ENCODE measurements at places on chromosomes 6 and 20.

GRCh38 chr20:50758992-50759391 is 27.6 kb downstream of the PARD6B start:
- DNase-seq, result no peak

- DNase-seq, result no peak
Observed at GRCh38 chr6:101178748-101179147, 214.8 kb upstream of the GRIK2 start.

- no peak for DNase-seq
Observed at GRCh38 chr20:60252866-60253265, 294.6 kb downstream of the CDH26 start.

GRCh38 chr6:89494131-89494793 is 61.3 kb downstream of the ANKRD6 start:
- DNase-seq, result no peak

DNA sequence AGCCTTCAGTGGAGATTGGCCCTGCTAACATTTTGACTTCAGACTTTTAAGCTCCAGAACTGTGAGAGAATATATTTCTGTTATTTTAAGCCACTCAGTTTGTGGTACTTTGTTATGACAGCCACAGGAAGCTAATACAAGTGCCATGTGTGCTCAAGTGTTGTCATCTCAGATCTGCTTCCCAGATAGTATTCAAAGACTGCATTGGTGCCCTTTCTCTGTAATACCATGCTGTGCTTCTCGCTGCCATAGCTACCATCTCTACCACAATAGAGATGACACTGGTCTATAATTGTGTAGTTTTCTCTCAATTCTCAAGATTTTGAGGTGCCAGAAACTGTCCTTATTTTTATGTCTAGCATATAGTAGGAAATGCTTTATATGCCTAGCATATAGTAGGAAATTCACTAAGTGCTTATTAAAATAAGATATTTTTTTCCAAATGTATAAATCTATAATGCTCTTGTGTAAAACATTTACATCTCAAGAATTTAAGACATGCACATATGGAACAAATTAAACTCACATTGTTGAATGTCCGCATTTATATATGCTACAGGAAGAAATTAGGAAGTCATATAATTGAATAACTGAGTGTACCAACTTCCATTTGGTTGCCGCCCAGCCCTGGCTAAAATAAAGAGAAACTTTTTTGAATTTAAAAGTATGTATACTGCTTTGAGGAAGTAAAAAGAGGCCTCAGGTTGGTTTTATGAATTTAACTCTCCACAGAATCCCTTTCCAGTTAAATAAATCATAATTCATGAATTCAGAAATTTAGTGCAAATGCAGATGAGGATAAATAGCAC is 77.6 kb downstream of the TPBG start:
- DNase-seq, result no peak

DNA sequence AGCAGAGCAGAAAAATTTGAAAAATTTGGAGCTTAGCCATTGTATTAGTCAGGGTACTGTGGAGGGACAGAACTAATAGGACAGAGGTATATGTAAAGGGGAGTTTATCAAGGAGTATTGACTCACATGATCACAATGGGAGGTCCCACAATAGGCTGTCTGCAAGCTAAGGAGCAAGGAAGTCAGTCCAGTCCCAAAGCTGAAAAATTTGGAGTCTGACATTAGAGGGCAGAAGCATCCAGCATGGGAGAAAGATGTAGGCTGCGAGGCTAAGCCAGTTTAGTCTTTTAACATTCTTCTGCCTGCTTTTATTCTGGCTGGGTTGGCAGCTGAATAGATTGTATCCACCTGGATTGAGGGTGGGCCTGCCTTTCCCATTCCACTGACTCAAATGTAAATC is 82.0 kb downstream of the SMPDL3A start:
- no peak for DNase-seq

DNA sequence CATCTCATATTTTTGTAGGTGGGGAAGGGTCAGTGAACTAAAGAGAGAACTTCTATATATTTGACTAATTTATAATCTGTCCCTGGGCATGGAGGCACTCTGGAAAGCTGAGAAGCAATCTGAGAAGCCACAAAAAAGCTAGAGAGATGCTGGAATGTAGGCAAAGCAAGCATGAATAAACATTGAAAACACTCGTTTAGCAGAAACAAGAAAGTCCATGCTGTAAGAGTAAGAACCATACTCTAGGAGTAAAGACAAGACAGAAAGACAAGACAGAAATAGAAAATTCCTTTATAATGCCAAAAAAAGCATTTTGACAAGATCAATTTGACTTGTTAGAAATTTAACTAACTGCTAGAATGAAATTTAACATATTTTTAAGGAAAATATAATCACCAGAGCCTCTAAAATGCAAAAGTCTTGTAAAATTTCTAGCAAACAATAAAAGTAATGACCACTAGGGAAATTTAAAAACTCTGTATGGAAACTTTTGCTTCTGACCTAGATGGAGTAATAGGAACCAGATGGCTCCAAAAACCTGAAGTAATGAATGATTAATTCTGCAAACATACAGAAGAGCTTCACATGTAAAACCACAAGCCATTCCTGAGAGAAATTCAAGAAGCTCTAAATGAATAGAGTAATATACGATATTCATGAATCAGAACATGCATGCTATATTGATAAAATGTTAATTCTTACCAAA is 625.7 kb upstream of the PTCHD4 start:
- no peak for DNase-seq

- no peak for DNase-seq
Observed at GRCh38 chr6:31467151-31467550, 30.8 kb upstream of the MICB start.

DNA sequence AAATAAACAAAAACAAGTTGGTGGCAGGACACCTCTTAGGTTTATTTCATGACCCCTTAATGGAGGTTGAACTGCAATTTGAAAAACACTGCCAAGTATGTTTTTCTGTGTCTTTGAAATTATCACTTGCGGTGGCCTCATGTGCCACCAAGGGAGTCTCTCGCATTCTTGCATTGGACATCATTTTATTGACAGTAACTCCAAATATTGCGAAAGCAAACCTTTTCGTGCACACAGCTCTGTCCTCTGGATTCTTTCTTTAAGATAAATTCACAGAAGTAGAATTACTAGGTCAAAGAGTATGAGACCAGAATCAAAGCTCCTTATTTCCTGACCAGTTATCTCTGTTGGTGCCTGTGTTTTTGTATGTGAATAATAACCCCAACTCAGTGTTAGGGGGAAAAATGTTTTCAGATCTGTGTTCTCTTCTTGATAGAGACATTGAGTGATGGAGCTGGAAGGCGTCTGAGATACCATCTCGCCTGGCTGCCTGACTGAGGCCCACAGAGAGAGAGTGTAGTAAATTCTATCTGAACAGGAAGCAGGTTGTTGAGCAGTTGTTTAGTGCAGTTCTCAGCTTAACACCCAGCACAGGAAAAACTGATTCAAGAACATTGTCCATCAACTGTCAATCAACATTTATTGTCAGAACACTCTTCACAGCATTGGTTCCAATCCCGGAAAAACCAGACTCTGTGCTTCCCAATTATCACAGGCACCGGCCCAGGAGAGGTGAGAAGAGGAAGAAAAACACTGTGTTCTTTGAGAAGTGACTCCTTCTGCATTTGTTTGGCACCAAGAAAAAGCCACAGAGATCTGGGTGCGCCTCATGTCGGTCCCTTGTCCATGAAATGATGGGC is 2.2 kb upstream of the CCDC167 start:
- DNase-seq, result no peak

- peak; percentile 58 for DNase-seq
Observed at GRCh38 chr6:5302995-5303622, 41.8 kb downstream of the FARS2 start.

DNA sequence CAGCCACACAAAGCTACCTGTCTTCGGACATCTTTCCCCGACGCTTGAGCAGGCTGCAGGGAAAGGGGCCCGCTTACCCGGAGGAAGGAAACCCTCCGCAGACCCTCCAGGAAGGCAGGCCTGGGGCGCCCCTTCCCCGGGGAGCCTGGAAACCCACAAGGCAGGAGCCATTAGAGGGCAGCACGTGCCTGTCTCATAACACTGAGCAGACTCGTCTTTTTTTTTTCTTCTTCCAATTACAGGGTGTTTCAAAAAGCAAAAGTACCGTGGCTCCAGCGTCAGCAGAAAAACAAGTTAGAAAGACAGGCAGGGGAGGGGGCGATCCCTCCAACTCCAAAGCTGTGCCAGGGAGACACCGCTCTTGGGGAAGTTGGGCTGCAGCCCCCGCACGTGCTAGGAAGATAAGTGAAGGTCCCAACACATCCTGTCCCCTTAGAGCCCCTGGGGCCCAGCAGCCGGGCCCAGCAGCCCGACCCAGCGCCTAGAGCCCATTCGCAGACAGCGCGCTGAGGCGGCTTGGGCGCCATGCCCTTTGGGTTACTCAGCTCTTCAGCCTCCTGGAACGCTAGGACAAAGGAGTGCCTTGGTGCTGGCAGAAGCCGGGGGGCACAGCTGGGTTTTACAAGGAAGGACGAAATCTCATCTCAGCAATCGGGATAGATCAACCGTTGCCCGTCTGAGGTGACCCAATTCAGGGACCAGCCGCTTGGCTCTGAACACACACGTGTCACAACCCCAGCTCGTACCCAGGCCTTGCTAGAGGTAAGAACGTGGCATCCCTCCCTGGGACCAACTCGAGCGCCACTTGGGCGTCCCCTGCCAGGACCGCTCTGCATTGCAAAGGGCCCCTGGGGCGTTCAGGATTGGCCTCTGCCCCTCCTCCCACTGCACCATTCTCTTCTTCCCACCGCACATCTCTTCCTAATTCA is 136.3 kb downstream of the LY86 start:
- peak; percentile 60 for DNase-seq

DNA sequence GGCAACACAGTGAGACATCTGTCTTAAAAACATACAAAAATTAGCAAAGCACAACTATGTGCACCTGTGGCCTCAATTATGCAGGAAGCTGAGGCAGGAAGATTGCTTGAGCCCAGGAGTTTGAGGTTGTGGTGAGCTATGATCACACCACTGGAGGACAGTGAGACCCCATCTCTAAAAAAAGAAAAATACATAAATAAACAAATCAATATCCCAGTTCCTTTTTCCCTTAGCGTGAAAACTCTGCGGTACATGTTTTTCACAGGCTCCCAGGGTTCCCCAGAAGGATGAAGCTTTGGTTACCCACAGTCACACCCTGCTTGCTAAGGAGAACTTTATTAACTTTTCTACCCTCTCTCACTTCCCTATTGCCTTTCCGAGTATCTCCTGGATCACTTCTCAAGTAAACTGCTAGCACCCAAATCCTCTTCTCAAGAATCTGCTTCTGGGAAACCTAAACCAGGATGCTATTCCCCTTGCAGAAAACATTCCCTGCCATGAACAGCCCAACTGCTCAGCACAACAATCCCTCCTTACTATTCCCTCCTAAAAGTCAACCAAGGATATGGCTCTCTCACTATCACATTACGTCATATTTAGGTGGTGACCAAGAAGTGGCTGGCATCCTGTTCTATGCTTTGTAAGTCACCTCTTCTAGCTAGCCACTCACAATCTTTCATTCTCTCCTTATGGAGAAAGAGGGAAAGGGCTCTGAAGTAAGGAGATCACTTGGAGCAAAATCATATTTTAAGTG is 122.4 kb downstream of the IPCEF1 start:
- DNase-seq, result no peak

DNA sequence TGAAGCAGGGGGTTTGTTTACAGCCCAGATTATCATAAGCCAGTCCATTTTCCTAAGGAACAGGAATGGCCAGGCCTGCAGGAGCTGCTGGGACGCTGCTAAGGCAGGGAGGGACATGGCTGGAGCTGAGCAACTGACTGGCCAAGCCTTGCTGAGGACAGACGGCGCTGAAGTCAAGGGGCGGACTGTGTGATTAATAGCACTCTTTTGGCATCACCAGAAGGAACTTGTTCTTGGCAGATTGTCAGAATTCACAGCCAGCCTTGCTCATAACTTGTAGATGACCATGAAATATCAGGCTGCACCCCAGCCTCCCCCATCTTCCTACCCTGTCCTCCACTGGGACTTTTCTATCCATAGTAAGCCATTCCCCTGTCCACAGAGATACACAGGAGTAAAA is 218.8 kb upstream of the RNF24 start:
- no peak for DNase-seq

- no peak for DNase-seq
Observed at GRCh38 chr20:56409521-56409920, 2.5 kb upstream of the CASS4 start.

GRCh38 chr20:13638162-13638495 is 603 bp downstream of the TASP1 start:
- peak; percentile 52 for DNase-seq

DNA sequence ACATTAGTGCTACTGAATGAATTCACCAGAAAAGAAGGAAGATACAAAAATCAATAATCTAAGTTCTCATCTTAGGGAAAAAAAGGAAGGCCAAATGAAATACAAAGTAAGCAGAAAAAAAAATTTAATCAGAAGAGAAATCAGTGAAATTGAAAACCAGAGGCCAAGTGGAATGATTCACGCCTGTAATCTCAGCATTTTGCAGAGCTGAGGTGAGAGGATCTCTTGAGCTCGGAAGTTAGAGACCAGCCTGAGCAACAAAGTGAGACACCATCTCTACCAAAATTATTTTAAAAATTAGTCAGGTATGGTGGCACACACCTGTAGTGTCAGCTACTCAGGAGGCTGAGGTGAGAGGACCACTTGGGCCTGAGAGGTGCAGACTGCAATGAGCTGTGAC is 21.2 kb upstream of the ASF1A start:
- no peak for DNase-seq

GRCh38 chr6:56638760-56639159 is 3.9 kb downstream of the DST start:
- DNase-seq, result no peak

- no peak for DNase-seq
Observed at GRCh38 chr6:44054721-44055559, 72.3 kb downstream of the MRPL14 start.

DNA sequence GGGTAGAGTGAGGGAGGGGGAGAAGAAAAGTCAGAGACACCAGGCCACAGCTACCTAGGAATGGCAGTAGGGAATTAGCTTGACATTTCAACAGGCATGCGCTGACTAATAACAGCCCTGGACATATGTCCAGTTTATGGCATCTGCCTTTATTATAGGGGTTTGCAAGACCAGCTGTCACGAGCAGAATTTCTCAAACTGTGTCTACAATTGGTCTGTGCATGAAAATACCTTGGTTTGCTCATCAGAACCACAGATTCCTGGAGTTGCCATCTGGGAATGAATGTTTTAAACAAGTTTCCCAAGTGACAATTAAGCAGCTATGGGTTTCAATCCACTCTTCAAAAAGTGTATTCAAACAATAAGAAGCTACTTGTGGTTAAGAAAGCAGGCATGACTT is 110.3 kb upstream of the ENPP5 start:
- no peak for DNase-seq

GRCh38 chr6:158999154-158999665 is 792 bp downstream of the RSPH3 start:
- DNase-seq, result peak; percentile 54

GRCh38 chr6:136189104-136189503 is 61.0 kb downstream of the MTFR2 start:
- DNase-seq, result no peak

DNA sequence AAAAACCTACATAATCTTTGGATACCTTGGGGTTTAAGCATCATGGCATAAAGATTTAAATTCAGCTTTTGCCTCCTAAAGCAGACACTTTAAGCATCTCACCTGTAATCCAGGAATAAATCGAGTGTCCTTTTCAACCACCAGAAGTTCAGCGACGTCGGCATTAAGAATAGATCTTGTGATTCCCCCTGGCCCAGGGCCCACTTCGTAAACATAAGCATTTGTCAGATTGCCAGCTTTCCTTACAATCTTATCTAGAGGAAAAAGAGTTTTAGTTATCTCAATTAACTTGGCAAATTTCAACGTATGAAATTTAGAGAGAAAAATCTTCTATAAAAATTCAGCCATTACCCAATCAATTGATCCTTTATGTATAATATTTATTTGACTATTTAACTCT is 3.2 kb downstream of the TFB1M start:
- no peak for DNase-seq

GRCh38 chr6:162704001-162704400 is 23.6 kb downstream of the PRKN start:
- no peak for DNase-seq
